ENCODE measurements at places on chromosomes 13 and 19.

DNA sequence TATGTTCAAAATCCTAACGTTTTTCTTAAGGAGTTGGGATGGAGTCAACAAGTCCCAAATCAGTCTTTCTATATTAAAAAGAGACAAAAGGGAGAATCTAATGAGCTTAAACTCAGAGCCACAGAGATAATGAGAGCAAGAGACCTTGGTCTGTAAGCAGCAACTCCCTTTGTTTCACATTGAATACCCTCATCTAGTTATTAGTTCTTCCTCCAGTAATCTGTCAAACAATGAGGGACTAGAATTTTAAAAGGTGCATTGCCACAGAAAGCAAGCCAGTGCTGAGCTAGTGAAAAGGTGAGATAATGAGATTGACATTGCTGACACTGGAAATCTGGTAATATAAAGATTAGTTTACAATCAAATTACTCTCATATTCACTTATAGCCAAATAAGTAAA lies 718.6 kb downstream of the DACH1 start:
- DNase-seq, result no peak

DNA sequence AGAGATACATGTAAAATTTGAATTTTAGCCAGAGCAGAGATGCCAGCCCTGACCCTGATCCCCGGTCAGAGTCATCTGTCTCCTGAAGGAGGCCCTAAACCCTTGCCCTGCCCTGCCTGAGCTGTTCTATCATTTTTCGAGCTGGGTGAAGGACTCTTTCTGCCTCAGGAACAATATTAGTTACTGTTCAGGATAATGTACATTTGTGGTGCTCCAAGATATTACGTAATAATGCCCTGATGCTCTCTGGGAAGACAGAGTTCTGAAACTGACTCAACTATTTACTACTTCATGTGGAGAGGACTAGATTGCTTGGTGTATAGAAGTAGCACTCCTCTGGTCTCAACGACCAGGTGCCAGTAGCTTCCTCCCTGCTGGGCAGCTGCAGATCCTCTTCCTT lies 37.9 kb upstream of the UBL3 start:
- no peak for DNase-seq

DNA sequence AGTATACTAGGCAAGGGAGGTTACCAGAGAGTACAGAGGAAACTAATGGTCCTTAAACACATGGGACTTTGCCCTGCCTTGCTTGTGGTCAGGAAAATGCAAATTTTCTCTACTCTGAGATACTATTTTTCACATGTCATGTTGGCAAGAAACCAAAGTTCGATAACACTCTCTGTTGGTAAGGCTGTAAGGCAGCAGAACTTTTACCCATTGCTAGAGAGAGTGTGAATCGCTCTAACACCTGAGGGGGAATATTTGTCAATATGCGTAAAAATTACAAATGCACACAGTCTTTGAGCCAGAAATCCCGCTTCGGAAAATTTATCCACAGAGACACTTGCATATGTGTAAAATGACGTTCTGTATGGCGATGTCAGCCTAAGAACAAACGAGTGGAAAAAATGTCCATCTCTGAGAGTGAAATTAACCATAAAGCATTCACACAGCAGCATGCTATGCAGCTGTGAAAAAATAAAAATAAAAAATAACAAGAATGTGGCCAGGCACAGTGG lies 9.5 kb upstream of the RFX1 start:
- DNase-seq, result no peak

DNA sequence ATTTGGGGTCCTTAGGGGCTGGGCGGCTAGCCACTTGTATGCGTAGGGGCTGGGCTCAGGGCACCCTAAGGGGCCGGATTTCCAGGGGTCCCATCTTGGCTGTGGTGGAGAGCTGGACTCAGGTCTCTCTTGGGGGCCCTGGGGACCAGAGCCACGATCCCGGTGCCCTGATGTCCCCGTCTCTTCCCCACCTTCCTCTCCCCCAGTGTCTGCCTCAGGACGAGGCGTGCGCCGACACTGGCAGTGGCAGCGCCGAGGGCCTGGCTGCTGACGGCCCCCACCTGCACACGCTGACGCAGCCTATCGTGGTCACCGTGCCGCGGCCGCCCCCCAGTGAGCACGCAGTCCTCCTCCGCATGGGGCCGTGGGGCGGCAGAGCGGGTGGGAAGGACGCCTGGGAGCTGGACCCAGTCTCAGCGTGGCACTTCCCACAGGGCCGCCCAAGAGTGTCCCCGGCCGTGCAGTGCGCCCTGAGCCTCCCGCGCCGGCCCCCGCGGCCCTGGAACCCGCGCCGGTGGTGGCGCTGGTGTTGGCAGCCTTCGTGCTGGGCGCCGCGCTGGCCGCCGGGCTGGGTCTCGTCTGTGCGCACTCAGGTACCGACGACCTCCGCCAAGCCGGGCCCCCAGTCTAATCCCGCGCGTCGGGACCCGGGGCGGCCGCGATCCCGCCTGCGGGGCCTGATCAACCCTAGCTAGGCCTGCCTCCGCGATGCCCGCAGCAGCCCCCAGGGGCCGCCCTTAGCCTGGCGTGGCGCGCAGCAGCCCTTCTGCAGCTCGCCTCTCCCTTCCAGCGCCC lies 2.7 kb upstream of the SNAPC2 start:
- DNase-seq, result peak; percentile 23

DNA sequence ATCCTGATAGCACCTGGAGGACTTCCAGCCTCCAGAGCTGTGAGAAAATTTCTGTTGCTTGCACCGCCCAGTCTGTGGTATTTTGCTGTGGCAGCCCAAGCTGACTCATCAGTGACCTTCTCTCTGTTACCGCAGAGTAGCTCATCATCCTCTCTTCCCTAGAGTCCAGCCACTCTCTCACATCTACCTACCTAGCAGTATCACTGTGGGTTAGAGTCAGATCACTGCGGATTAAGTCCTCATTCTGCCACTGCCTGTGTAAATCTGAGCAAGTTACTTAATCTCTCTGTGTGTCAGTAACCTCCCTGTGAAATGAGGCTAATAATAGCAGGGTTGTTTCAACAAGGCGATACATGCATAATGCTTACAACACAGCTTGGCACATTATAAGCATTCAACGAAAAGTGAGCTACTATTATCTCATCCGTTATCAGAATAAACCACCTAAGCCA lies 40.3 kb upstream of the USPL1 start:
- DNase-seq, result no peak

DNA sequence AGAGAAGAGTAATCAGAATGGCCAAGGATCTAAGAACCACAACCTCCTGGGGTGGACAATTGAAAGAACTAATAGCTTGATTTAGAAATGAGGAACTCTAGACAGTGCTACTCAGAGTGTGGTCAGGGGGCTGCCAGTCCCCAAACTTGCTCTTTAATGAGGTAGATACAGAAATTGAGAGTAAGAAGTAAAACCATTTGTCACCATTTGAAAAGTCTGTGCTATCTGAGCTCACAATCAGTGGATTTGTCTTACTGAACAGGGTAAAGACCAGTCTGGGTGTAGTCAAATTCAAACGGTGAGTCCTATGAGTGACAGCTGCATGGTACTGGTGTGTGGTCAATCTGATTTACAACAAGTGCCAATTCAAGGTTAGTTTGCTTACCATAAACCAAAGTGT lies 118.9 kb downstream of the KL start:
- DNase-seq, result no peak

GRCh38 chr19:1555487-1556389 lies 12.4 kb downstream of the MEX3D start:
- DNase-seq, result no peak

GRCh38 chr13:98586400-98587345 lies 9.8 kb upstream of the STK24 start:
- DNase-seq, result no peak

DNA sequence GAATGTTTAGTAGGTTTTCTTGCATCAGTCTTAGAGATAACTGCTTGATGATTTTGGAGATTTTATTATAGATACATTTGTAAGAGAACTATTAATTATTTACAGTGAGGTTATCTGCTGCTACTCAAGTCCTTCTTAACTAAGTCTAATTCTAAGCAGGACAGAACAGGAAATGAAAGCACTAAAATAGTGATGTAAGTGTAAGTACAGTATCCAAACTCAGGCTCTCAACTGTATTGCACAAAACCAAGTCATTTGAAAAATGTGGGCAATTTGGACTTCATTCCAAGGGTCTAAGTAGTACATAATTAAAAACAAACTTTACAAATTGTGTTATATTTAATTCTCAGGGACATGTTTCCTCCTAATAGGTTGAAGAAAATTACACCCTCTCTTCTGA lies 417.1 kb downstream of the ITGBL1 start:
- DNase-seq, result no peak

GRCh38 chr13:57409121-57409520 lies 222.4 kb upstream of the PCDH17 start:
- DNase-seq, result no peak

GRCh38 chr19:16605553-16605994 lies 22.4 kb downstream of the MED26 start:
- DNase-seq, result no peak

All from hypothalamus (tissue), 51 donors.